ENCODE measurements at places on chromosomes 7 and 10. TPM values are rescaled to one million over a fixed set of nuclear protein-coding genes. Genes with fewer than 3 reads are reported as not detected.

Gene MCM10
- total RNA-seq = 0.78 TPM

DNA sequence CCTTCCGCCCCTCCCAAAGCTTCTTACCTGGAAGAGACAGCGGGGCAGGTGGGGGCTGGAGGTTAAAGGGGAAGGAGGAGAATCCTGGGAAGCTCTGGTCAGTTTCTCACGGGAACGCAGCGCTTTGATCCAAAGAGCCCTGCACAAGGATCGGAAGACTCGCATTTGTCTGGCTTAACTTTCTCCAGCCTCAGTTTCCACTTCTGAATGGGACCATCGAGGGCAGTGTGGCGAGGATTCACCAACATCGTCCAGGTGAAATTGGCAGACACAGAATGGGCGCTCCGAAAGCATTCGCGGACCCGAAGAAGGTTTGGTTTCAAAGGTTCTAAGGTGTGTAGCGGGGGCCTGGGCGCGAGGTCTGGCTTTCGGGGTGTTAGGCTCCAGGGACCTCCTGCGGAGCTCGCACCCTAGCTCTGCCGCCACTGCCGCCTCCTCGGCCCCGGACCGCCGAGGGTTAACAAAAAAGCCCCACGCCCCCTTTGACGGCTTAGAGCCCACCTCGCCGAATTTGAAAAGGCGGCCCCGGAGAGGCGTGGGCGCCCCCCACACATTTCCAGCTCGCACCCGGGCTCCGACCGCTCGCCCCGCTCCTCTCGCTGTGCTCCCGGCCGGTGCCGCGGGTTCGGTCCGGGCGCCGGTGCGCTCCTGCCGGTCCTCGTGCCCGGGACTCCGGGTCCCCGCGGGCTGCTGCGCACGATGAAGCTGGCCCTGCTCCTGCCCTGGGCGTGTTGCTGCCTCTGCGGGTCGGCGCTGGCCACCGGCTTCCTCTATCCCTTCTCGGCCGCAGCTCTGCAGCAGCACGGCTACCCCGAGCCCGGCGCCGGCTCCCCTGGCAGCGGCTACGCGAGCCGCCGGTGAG is at the start of gene COL26A1:
COL26A1 (plus strand) TSS at position 542 of the 862 bp plus-strand sequence; CDS start at position 700, 158 bp downstream.
- H3K4me1 ChIP-seq = peaks cover 7% of the 10 kb centered on the region
- H3K27me3 ChIP-seq = peaks cover 22% of the 10 kb centered on the region
- peak within 1 kb of the TSS; percentile 50 for H3K4me3 ChIP-seq
- H3K27ac ChIP-seq = no peak within 1 kb of the TSS
- no peaks in the 10 kb centered on the region for H3K36me3 ChIP-seq

Gene ADAM12
- 0.98 TPM for total RNA-seq

DNA sequence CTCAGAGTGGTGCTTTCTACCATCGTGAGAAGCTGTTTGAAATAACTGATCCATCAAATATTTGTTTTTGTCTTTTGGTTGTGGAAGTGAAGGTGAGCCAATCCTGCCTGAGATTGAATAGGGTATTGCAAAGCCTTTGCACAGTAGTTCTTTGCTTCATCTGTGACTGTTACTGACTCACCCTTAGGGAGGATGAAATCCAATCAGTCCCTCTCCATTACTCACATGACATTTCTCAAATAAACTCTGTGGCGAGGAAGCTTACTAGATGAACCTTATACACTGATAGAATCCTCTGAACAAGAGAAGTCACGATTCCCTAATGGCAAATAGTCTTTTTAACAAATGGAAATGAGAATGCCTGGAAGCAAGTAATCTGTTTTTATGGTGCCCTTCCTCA is 31.9 kb downstream of the HEPACAM2 start:
- H3K27ac ChIP-seq = no peak overlapping the region
- no peak for DNase-seq
- H3K36me3 ChIP-seq = no peaks in the 10 kb centered on the region
- no peaks in the 10 kb centered on the region for H3K4me1 ChIP-seq
- H3K4me3 ChIP-seq = no peak overlapping the region

DNA sequence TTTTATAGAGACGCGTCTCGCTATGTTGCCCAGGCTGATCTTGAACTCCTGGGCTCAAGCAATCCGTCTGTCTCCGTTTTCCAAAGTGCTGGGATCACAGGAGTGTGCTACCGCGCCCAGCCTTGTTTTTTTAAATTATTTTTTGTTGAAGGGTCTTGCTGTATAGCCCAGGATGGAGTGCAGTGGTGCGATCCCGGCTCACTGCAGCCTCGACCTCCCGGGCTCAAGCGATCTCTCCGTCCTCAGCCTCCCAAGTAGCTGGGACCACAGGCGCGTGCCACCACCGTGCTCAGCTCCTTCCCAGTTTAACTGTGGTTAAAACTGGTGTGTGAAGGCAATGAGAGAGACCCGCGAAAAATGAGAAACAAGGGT is 11.0 kb upstream of the HNRNPF start:
- H3K36me3 ChIP-seq = no peaks in the 10 kb centered on the region
- DNase-seq = no peak
- peak overlapping the region; percentile 100 for H3K27ac ChIP-seq
- peaks cover 8% of the 10 kb centered on the region for H3K4me1 ChIP-seq

Gene AKR1C1
- 42.0 TPM for total RNA-seq

GRCh38 chr10:112446055-112446854 is 459 bp downstream of the ZDHHC6 start:
- H3K27me3 ChIP-seq = no peaks in the 10 kb centered on the region
- no peak for DNase-seq
- peak overlapping the region; percentile 96 for H3K4me3 ChIP-seq
- peaks cover 38% of the 10 kb centered on the region for H3K36me3 ChIP-seq
- peak overlapping the region; percentile 95 for H3K27ac ChIP-seq

GRCh38 chr7:13988731-13989125 is 738 bp downstream of the ETV1 start:
- H3K4me3 ChIP-seq = peak overlapping the region; percentile 62
- no peaks in the 10 kb centered on the region for H3K4me1 ChIP-seq
- DNase-seq = no peak
- peak overlapping the region; percentile 87 for H3K27ac ChIP-seq

GRCh38 chr10:118520116-118520742 is 75.2 kb downstream of the PRLHR start:
- no peak for DNase-seq
- no peaks in the 10 kb centered on the region for H3K36me3 ChIP-seq
- no peak overlapping the region for H3K27ac ChIP-seq
- H3K4me3 ChIP-seq = no peak overlapping the region

Gene NEUROD6
- not detected for total RNA-seq

DNA sequence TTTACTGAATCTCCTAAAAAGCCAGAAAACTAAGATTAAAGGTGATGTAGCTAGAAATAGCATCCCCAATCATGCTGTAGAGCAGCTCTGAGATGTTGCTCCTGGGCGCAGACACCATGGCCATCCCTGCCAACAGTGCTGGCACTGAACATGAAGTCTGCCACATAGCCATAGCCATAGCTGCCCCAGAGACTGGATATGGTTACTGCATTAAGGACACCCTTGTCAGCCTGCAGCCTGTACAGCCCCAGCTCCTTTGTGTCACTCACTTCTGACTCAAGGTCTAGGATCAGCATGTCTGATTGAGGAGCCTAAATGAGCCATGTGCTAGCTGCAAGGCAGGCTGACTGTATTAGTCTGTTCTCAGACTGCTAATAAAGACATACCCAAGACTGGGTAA is 284.6 kb downstream of the RPS24 start:
- no peak overlapping the region for H3K4me3 ChIP-seq
- H3K36me3 ChIP-seq = no peaks in the 10 kb centered on the region
- no peak overlapping the region for H3K27ac ChIP-seq
- peaks cover 8% of the 10 kb centered on the region for H3K4me1 ChIP-seq
- DNase-seq = no peak
- no peaks in the 10 kb centered on the region for H3K27me3 ChIP-seq

Gene SPOCK2
- 187 TPM for total RNA-seq

DNA sequence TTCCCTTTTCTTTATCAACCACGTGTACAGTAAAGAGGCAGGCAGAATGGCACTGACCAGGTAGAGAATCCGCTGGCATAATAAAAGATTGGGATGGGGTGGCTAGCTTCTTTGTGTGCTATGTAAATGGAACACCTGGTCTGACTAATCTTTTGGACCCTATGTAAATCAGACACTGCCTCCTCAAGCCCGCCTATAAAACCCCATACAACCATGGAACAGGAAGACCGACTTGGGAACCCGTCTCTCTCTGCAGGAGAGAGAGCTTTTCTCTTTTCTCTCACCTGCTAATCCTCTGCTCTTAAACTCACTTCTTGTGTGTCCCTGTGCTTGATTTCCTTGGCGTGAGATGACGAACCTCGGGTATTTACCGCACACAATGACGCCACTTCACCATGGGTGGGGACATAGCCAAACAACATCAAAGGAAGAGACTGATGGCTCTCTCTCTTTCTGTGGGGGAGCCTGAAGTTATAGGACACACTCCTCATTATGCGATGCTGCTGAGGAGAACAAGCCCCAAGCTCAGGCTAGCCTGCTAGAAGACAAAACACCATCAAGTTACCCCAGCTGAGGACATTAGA is 94.2 kb downstream of the ARL5B start:
- no peaks in the 10 kb centered on the region for H3K4me1 ChIP-seq
- no peaks in the 10 kb centered on the region for H3K27me3 ChIP-seq
- DNase-seq = no peak
- no peak overlapping the region for H3K27ac ChIP-seq
- no peak overlapping the region for H3K4me3 ChIP-seq

Gene CALML3
- total RNA-seq = not detected

GRCh38 chr10:88125766-88126165 is 262.3 kb downstream of the PTEN start:
- H3K36me3 ChIP-seq = no peaks in the 10 kb centered on the region
- no peaks in the 10 kb centered on the region for H3K4me1 ChIP-seq
- no peak overlapping the region for H3K4me3 ChIP-seq
- H3K27me3 ChIP-seq = no peaks in the 10 kb centered on the region

GRCh38 chr7:75690121-75690523 is 48.6 kb downstream of the HIP1 start:
- no peak overlapping the region for H3K4me3 ChIP-seq
- H3K4me1 ChIP-seq = peaks cover 8% of the 10 kb centered on the region
- H3K27me3 ChIP-seq = no peaks in the 10 kb centered on the region
- no peaks in the 10 kb centered on the region for H3K36me3 ChIP-seq
- H3K27ac ChIP-seq = no peak overlapping the region

- peak; percentile 51 for DNase-seq
- H3K4me3 ChIP-seq = no peak overlapping the region
- peaks cover 29% of the 10 kb centered on the region for H3K36me3 ChIP-seq
- H3K27me3 ChIP-seq = no peaks in the 10 kb centered on the region
These were observed 97.6 kb downstream of the CUX1 start for GRCh38 chr7:101915000-101915399.

DNA sequence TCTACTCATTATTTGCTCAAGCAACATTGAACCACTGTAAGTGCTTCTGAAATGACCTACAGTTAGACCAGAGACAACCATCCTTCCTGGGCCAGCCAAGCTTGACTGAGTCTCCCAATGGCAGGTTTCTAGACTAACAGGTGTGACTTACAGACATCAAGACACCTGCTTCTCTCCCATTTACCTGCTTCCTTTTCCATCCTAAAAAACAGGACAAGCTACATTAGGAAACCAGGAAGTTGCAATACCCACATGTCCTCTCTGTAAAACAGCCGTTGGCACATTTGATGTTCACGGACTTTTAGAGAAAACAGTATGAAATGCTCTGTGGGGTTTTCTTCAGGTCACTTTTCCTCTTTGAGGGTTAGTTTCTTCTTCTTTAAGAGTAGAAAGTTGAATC is 4.0 kb downstream of the HECW1 start:
- peaks cover 13% of the 10 kb centered on the region for H3K4me1 ChIP-seq
- no peak overlapping the region for H3K4me3 ChIP-seq
- no peaks in the 10 kb centered on the region for H3K36me3 ChIP-seq
- no peak for DNase-seq

DNA sequence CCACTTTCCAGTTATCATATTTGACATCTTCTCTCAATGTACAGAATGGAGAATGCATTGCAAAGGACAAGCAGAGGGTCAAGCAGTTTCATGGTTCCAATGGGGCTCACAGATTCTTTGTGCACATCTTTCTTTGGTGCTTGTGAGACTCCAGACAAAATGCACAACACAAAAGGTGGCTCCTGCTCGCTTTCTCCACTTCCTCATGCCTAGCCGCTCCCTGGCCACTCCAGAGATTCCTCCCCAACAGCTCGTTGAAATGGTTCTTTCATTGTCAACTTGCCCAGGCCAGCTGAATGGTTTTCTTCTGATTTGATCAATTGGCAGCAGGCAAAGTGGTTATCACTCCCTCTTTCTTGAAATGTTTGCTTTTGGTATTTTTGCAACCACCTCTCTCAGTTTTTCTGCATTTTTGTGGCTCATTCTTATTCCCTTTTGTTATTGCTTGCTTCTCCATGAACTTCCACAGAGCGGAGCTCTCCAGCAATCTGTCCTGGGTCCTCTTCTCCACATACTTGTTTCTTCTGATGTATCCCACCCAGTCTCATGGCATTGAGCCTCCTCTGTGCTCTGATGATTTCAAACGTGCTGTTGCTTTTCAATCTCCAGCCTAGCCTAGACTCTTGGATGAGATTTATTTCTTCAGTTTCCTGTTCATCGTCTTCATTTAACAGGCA is 507.8 kb upstream of the MKI67 start:
- no peak overlapping the region for H3K27ac ChIP-seq
- DNase-seq = no peak
- H3K36me3 ChIP-seq = no peaks in the 10 kb centered on the region
- no peak overlapping the region for H3K4me3 ChIP-seq

DNA sequence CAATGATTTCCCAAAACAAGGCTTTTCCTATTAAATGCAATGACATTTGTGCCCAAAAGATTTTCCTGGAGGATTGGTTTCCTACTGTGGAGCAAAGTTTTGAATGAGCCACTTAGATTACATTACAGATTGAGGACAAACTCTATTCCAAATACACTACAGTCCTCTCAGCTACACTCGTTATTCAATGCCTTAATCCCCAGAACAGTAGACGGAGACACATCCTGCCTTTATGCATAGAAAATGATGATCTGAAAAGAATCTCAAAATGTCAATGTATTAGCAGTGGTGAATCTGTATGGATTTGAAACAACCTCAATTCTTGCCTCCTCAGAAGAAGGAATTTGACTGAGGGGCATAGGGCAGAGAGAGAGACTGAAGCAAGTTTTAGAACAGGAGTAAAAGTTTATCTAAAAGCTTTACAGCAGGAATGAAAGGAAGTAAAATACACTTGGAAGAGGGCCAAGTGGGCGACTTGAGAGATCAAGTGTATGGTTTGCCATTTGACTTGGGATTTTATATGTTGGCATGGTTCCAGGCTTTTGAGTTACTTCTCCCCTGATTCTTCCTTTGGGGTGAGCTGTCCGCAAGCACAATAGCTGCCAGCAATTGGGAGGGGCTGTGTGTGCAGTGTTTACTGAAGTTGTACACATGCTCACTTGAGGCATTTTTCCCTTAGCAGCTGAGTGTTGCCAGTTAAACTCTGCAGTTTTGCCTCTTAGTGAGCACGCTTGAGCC is 891.9 kb upstream of the MBL2 start:
- H3K4me1 ChIP-seq = no peaks in the 10 kb centered on the region
- DNase-seq = peak; percentile 52
- H3K36me3 ChIP-seq = no peaks in the 10 kb centered on the region
- no peaks in the 10 kb centered on the region for H3K27me3 ChIP-seq
- H3K4me3 ChIP-seq = no peak overlapping the region

GRCh38 chr10:1116051-1116450 is 59.9 kb downstream of the WDR37 start:
- H3K27me3 ChIP-seq = no peaks in the 10 kb centered on the region
- no peak for DNase-seq
- no peak overlapping the region for H3K4me3 ChIP-seq
- H3K4me1 ChIP-seq = no peaks in the 10 kb centered on the region
- no peak overlapping the region for H3K27ac ChIP-seq

- no peaks in the 10 kb centered on the region for H3K36me3 ChIP-seq
- no peaks in the 10 kb centered on the region for H3K27me3 ChIP-seq
- no peak overlapping the region for H3K4me3 ChIP-seq
These were observed 124.2 kb downstream of the ATE1 start for GRCh38 chr10:121803611-121804010.

GRCh38 chr7:156666368-156667109 is 26.0 kb downstream of the RNF32 start:
- H3K4me1 ChIP-seq = no peaks in the 10 kb centered on the region
- H3K27me3 ChIP-seq = no peaks in the 10 kb centered on the region
- H3K36me3 ChIP-seq = no peaks in the 10 kb centered on the region
- no peak overlapping the region for H3K4me3 ChIP-seq
- no peak overlapping the region for H3K27ac ChIP-seq
- no peak for DNase-seq

Data from upper lobe of right lung (tissue), 1 donor.